ENCODE measurements at places on chromosomes 7 and 10.

- no peak for DNase-seq
Measured at GRCh38 chr10:90592638-90593302, 265.1 kb downstream of the HTR7 start.

DNA sequence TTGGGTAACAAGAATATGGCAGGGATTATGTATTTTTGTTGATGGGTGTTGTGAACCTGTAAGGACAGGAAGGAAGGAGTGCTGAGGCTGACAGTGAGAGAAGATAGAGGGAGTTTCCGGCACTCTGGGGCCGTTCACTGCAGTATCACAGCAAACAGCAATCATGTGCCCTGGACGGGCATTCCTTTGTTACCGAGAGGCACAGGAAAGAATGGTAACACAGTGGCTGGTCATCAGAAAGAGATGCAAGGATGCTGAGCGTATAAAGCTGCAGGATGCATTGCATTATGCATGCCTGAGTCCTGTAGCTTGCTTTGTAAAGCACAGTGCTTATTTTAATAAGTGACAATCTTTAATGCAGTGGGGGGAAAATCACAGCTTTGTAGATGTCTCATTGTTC, 286.8 kb downstream of the RPS24 start:
- no peak for DNase-seq

GRCh38 chr10:120999868-121000267, 148.7 kb downstream of the WDR11 start:
- DNase-seq: no peak

DNA sequence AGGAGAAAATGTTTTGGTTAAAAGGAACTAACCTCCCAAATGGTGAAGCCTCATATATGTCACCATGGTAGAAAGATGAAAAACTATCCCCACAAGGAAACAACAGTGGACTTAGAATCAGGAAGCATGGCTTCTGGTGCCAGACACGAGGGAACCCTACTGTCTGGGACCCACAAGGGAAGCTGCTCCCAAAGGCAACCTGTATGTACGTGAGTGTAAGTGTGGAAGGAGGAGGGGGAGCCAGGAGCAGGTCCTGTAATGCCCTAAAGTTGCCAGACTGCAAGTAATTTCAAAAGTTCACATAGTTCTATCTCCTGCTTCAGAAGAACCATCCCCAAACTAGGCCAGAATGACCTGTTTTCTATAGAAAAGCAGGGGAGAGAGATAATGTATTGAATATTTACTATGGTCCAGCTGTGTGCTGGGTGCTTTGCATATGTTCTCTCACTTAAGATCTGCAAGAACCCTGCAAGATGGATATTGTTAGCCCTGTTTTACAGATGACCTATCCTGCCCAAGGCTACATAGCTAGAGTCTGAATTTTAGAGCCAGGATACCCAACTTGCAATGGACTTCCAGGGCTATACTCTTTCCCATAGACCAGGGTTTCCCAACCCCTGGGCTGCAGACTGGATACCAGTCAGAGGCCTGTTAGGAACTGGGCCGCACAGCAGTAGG, 19.2 kb downstream of the DUSP5 start:
- no peak for DNase-seq

DNA sequence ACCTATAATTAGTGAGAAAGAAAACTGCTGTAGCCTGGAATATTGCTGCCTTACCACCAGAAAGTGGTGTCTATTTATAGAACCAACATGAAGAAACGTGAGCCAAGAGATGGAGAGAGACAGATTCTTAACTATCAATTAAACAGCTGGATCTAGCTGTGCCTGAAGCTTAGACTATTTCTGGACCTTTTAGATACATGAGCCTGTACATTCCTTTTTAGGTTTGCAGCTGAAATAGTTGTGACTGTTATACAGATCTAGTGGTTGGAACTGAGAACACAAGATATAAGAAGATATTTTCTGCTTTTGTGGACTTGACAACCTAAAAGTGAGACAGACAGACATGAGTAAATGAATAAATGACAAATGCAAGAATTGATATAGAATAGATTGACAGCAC, 73.4 kb downstream of the CDK14 start:
- DNase-seq: no peak

DNA sequence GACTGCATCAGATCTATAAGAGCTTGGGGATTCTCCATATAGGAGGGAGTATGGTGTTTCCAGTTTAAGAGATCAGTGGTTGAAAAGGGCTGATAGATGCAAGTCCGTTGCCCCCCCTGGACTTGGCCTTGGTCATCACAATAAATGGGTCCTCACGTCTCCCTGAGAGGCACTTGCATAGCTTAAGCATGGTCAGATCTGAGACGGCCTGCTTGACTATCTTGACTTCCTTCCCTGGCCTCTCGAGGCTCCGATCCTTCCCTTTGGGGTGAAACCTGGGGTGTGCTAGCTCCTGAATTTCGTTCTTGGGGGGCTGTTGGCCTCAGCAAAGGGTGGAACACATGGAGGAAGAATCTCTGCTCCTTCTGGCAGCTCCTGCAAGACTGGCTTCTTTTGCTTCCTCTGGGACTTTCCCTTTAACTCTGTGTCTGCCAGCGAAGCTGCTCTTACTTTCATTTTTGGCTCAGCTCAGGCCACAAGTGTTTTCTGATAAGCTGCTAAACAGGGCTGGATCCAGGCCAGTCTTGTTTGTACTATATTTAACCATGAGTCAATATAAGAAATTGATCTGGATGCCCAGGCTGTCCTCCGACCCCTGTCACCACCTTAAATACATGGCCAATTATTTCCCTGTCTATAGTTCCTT, 11.2 kb upstream of the ZNF485 start:
- DNase-seq: no peak

DNA sequence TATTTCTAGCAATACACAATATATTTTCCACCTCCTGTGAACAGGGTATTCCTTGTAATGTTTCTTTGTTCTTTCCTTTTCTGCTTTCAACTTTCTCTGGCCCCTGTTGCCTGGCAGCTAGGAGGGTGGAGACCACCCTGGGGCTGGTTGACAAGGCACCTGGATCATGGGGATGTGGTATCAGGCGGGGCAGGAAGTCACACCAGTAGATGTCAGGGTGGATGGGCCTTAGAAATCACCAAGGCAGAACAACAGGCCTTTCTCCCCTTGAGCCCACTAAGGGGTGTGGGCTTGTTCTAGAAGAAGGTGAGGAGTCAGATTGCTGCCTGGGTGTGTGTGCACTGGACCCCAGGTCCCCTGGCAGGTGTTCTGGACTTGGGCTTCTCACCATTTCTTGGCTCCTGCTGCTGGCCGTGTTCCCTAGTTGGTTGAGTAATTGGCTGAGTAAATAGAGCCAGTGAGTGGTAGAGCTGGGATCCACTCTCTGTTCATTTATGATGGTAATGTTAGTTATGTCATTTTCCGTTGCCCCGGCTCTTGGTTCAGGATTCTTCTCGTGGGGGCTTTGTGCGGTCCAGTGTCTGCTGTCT, 24.9 kb downstream of the ZNF783 start:
- DNase-seq: no peak

DNA sequence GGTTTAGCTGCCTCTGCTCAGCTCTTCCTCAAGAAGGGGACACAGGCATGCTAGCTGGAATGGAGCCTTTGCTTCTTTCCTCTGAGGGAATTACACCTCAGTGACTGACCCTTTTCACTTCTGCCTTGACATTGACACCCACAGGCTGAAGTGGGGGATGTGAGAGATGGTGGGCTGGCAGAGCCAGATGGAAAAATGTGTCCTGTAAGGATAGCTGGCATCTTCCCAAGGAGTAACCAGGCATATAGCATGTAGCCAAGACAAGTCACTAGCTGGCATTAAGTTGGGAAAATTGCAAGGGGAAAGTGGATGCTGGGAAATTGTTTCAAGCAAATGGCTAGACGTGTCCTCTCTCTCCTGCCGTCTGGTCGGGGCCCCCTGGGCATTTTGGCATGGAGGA, 19.9 kb downstream of the STMP1 start:
- no peak for DNase-seq

DNA sequence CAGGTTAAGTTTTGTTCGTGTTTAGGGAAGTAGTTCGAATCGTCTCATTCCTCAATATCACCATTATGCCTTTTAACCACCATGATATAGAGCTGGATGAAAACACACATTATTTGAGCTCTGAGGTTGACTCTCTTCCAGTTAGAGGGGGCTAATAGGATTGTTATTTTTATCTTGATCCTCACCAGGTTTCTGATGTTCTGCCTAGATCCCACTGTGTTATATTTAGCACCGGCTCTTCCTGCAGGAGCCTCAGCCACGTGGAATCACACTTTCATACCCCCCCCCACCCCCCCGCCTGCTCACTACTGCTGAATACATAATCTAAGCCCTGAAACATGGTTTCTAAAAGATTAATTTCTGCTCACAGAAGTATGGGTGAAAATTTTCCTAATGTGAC, 88.3 kb downstream of the NRCAM start:
- no peak for DNase-seq

- no peak for DNase-seq
Measured at GRCh38 chr10:61543831-61544230, 90.7 kb upstream of the TMEM26 start.

DNA sequence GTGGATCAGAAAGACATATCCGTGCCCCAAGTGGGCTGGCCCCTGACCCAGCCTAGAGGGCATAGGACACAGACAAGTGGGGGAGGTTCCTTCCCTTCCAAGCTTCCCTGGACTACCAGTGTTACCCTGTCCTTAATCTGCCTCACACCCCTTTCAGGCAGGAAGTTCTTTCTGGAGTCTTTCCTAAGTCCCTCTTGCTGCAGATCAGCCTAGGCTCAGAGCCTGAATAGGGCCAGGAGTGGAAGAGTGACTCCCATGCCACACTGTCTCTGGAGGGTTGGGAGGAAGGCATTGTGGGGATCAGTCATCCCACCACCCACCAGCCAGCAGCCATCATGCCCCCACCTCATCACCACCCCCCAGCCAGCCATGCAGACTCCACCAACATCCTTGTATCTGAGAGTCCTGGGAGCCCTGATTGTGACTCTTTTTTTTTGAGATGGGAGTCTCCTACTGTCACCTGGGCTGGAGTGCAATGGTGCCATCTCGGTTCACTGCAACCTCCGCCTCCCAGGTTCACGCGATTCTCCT, 22.6 kb downstream of the POLL start:
- no peak for DNase-seq

- DNase-seq: no peak
Measured at GRCh38 chr10:128277267-128277840, 151.1 kb upstream of the MKI67 start.

GRCh38 chr10:111874576-111874975, 309.0 kb downstream of the GPAM start:
- no peak for DNase-seq

GRCh38 chr10:108975459-108976058, 947.8 kb downstream of the XPNPEP1 start:
- no peak for DNase-seq

DNA sequence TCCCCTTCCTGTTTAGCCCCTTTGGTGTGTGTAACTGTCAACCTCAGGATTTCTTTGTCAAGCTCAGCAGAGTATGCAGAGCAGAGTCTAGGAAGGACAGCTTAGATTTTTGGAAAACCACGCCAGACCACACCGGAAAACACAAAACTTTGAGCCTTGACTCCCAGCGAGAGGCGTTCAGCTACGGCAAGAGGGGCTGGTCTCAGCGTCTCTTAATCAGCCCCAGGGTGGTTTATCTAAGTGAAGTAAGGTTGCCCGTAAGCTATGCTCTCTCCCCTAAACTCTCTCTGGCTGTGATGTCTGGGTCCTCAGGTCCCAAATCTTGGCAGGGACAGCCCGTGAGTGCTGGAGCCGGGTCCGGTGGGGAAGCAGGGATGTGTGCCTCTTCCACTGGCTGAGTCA, 230.9 kb downstream of the KLF6 start:
- no peak for DNase-seq

DNA sequence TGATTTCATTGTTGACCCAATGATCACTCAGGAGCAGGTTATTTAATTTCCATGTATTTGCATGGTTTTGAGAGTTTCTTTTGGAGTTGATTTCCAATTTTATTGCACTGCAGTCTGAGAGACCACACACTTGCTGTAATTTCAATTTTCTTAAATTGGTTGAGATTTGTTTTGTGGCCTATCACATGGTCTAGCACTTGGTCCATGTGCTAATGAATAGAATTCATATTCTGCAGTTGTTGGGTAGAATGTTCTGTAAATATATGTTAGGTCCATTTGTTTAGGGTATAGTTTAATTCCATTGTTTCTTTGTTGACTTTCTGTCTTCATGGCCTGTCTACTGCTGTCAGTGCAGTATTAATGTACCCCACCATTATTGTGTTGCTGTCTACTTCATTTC, 36.3 kb upstream of the PPP1R9A start:
- no peak for DNase-seq

GRCh38 chr10:124323806-124324205, 94.9 kb downstream of the OAT start:
- no peak for DNase-seq

- no peak for DNase-seq
Measured at GRCh38 chr7:1523208-1523607, 7.3 kb upstream of the MAFK start.

GRCh38 chr7:25565949-25566348, 337.7 kb upstream of the NPVF start:
- DNase-seq: peak; percentile 44

DNA sequence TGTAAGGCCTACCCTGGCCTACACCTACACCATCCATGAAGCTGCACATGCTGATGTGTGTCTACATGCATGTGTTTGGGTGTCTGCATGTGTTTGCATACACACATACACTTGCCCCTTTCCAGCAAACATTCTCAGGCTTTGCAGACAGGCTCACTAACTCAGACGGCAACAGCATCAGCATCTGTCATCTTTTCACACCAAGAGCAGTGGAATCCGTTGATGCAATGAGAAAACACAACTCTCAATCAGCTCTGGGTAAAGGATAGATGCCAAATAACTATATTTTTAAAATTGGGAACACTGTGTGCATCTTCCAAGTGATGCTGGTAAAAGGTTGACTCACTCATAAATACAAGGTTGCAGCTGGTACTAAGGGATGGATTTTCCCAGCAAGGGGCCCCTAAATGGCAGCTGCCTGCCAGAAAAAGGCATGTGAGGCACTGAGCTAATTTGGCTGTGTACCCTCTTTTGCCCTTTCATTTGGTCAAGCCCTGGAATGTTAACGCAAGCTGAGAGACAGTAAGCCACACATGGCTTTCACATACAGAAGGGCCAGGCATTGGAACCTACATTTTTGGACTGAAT, 296.3 kb upstream of the NPSR1 start:
- no peak for DNase-seq

DNA sequence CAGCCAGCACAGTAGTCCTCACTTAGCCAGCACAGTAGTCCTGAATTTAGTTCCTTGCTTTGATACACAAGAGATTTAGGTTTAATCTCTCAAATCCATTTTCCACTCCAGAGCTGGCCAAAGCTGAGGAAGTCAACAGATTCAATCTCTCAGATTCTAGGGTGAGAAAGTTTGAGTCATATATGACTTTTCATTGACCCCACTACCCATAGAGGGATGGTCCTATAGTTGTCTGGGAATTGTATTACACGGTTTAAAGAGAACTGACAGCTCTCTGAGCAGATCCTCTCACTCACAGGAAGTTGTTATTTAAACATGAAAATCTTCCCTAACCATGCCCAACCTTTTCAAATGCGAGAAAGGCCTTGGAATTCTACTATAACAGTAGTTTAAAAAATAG, 641.8 kb upstream of the SEMA3D start:
- DNase-seq: no peak

- DNase-seq: no peak
Measured at GRCh38 chr10:74056050-74056818, 58.3 kb downstream of the VCL start.

- DNase-seq: no peak
Measured at GRCh38 chr7:50436133-50436806, 13.9 kb downstream of the FIGNL1 start.
